Ureter (tissue), 1 donor: ENCODE measurements at places on chromosomes 16 and 17. TPM values are rescaled to one million over a fixed set of nuclear protein-coding genes. Genes with fewer than 3 reads are reported as not detected.

Gene COL1A1
- 331 TPM for total RNA-seq

Gene GPR139
- not detected for total RNA-seq

Gene SLC16A13
- total RNA-seq: 6.7 TPM

Gene MARVELD3
- 12.5 TPM for total RNA-seq

Gene LRRC36
- not detected for total RNA-seq

Gene PTGES3L
- total RNA-seq: 2.7 TPM

Gene TMEM88
- 9.9 TPM for total RNA-seq

Gene TBC1D3
- total RNA-seq: not detected

Gene PTX4
- 0.34 TPM for total RNA-seq

Gene EFCAB5
- 1.6 TPM for total RNA-seq

Gene ZNF19
- total RNA-seq: 19.0 TPM

Gene CDH15
- total RNA-seq: not detected

Gene PPL
- 108 TPM for total RNA-seq

Gene TAOK2
- 45.1 TPM for total RNA-seq

Gene HSD17B1
- total RNA-seq: 3.6 TPM

Gene EPOP
- 3.4 TPM for total RNA-seq

GRCh38 chr16:761625-762513 is 1.3 kb downstream of the MSLN start:
- no peak for DNase-seq

- no peak for DNase-seq
Observed at GRCh38 chr17:15392326-15392741, 50.9 kb upstream of the TEKT3 start.

- no peak for DNase-seq
Observed at GRCh38 chr17:60095381-60095780, 16.7 kb upstream of the HEATR6 start.

GRCh38 chr16:25587783-25588182 is 104.0 kb upstream of the HS3ST4 start:
- DNase-seq: no peak

GRCh38 chr16:23803591-23804123 is 32.1 kb upstream of the PRKCB start:
- peak; percentile 59 for DNase-seq

DNA sequence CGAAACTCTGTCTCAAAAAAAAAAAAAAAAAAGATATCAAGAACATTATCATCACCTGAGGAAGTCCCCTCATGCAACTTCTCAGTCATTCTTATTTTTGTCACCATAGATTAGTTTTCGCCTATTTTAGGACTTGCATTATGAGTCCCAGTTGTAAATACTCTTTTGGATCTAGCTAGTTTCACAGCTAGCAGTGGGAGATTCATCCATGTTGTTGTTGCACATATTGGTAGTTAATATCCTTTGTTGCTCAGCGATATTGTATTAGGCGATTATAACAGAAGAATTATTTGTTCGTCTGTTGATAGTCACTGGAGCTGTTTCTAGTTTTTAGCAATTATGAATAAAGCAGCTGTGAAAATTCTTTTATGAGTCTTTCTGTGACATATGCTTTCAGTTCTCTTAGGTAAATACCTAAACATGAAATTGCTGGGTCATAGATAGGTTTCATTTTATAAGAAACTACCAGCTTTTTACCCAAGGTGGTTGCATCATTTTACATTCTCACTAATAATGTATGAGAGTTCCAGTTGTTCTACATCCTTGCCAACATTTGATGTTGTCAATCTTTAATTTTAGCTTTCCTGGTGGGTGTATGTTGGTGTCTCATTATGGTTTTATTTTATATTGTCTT is 40.7 kb upstream of the MAP3K14 start:
- no peak for DNase-seq

DNA sequence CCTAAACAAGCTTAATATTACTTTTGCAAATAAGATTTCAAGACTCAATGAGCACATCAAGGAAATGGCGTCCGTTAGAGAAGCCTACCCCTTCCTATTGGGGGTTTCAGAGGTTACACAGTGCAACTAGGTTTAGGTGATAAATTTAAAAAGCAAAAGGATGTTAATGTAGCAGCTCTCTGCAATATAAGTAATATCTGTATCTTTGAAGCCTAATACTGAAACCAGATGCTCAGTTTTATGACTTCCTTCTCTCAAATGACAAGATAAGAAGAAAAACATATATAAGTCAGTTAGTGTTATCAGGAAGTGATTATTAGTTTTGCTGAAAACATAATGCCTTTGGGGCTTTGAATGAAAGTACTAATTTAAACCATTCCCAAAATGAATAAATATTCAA is 54.3 kb upstream of the MED13 start:
- DNase-seq: no peak

- peak; percentile 71 for DNase-seq
Observed at GRCh38 chr17:15654886-15655561, 29.1 kb downstream of the TRIM16 start.

- no peak for DNase-seq
Observed at GRCh38 chr16:11201498-11202259, 54.3 kb downstream of the SOCS1 start.

GRCh38 chr17:10091046-10091445 is 107.4 kb downstream of the GAS7 start:
- no peak for DNase-seq

GRCh38 chr17:57531648-57532504 is 213.2 kb downstream of the CCDC182 start:
- no peak for DNase-seq

DNA sequence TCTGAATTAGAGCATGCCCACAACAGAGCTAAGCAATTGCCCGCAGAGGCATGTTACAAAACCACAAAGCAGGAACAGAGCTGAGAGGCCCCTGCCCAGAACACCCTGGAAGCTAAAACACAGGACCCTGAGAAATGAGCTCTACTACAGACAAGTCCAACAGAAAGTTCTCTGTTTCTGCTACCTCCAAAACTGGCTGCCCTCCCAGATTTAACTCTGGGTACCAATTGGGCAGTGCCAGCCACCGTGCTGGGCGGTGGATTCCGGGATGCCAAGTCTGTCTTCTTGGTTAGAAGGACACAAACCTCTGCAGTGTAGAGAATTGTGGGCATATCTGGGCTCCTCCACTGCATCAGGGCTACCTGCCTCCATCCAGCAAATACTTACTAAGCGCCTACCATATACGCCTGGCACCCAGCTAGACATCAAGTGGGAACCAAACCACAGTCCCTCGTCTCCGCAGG is 1.0 kb downstream of the CMTM4 start:
- no peak for DNase-seq

- no peak for DNase-seq
Observed at GRCh38 chr16:11190588-11191560, 65.1 kb downstream of the SOCS1 start.

DNA sequence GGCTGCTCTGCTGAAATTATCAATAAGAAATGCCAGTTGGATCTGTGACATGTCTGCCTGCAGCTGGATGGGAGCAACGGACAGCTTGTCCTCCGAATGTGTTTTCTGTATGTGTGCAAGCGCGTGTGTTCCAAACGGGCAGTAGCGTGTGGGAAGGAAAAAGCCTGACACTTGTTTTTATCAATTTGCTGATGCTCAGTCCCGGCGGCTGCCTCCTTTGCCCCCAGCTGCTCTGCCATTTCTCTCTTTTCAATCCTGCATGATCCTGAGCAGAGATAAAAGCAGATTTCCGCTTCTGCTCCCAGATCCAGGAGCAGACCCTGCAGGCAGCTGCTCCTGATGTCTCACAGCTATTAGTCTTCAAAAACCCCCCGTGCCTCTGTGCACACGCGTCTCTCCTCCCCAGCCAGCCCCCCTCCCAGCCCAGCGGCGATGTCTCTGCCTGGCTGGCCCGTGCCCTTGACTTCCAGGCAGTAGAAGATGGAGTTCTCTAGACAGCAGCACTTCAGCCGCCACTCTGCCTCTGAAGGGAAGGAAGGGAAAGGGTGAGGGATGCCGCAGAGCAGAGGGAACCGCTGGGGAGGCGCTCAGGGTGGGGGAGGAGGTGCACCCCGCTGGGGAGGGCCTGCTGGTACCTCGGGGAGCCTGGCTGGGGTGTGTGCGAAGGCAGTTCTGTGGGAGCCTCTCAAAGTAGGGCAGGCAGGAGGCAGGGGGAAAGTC is 4.1 kb downstream of the PRCD start:
- no peak for DNase-seq

DNA sequence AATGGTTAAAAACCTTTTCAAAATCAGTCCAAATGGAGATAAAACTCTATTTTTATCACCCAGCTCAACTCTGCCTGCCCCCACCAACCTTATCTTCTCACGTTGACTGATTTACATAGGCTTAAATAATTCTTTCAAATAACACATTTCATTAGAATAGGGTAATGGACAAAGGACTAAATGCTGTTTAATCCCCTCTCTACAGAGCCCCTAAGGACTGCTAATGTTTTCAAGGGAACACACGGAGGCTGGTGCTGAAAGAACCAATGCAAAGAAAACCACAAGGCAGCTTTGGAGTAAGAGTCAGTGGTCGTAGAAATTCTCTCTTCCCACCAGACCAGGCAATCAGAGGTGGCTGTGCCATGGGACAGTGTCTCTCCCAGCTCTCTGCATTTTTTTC is 445.7 kb upstream of the MAF start:
- DNase-seq: no peak

GRCh38 chr16:83205896-83206295 is 579.1 kb downstream of the CDH13 start:
- no peak for DNase-seq

GRCh38 chr16:19912455-19913339 is 28.0 kb upstream of the GPRC5B start:
- no peak for DNase-seq

- DNase-seq: no peak
Observed at GRCh38 chr17:10600571-10600970, 51.1 kb upstream of the MYH2 start.

- DNase-seq: no peak
Observed at GRCh38 chr17:60371818-60372510, 20.0 kb downstream of the USP32 start.

GRCh38 chr17:66283296-66283934 is 19.0 kb upstream of the PRKCA start:
- DNase-seq: no peak

DNA sequence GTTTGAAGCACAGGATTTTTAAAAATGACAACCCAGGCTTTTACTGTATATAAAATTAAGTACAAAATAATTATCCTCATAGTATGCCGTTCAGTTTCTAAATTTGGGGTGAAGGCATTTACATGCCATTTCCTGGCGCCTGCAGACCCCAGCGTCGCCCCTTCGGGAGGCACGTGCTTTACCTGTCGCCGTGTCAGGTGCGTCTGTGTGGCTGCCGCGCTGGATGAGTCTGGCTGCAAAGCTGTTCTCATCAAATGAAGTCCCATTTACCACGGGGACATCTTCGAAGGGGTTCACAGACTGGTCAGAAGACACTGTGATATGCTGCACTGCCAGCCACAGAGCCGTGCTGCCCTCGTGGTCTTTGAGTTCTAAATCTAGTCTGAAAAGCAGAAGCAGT is 51.8 kb downstream of the CYB5D2 start:
- DNase-seq: no peak

DNA sequence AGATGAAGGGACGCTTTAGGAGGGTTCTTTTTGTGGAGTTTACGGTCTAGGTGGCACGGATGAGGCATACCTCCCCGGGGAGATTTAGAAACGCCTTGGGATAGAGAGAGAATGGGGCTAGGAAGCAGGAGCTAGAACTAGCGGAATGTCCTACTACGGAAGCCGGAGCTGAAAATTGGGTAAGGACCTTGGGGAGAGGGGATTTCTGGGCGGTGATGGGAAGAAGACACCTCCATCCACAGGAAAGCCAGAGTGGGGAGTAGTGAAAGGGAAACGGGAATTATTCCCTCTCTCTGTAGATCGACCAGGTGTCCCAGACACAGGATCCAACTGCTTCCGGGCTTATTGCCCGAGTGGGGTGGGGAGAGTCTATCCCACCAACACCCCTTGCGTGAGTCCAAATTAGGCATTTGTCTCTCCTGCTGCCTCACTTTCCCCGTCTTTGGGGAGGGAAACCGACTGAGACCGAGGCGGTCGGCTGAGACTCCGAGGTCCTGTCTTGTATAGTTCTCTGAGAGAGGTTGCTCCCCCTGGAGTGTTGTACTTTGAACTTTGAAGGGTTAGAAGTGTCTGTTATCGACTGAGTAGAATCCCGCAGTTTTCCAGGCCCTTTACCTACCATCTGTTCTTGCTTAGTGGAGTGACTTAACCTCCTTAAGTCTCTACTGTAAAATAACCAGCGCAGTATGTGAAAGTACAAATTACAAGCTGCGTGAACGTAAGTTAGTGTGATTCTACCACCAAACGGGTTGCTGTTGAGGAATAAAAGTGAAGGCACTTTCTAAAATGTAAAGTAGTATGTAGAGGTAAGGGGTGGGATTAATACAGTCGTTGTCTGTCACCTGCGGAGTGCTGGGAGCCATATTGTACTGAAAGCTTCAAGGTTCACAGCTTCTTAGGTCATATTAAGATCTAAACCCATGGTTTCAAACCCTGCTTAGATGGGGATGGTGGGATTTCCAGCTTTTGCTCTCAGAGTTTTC is 1.0 kb downstream of the RSPRY1 start:
- no peak for DNase-seq

- no peak for DNase-seq
Observed at GRCh38 chr16:627454-628239, 3.1 kb upstream of the WFIKKN1 start.

DNA sequence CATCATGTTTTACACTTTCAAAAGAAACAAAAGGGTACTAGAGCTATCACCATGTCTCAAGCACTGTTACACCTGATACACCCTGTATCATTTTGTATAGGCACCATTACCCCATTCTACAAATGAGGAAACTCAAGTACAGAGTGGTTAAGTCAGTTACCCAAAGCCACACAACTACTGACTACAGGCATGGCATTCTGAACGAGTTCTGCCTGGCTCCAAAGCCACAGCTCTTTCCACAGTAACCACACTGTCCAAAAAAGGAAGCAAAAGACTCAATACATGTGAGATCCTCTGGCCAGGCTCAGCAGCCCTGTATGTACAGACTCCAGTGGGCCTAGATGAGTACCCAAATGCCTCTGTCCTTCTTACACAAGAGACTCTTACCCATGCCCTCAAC is 4.7 kb downstream of the DYNC1LI2 start:
- no peak for DNase-seq

- DNase-seq: no peak
Observed at GRCh38 chr17:74445158-74445557, 13.3 kb downstream of the GPRC5C start.
